Stimulated activated CD8-positive, alpha-beta memory T cell treated with anti-CD3 and anti-CD28 coated beads, Interleukin-4, amount 100 ng/mL, for 4 hours (primary cell): ENCODE measurements at places on chromosomes 2 and 18.

DNA sequence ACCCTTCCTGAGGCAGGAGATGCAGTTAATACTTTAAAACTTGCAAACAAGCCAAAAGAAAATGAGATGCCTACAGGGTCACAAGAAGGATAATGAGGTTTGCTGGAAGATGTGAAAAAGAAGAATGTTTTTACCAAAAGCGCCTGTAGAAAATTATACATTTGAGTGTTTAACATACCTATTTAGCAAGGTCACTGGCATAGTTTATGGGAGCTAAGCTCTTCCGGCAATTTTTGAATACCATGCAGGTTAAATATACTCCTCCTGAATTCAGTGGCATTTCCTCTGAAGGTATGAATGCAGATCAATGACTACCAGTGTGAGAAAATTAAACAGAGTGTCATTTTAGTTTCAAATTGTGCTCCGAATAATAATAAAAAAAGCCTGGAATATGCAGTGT, 21.2 kb upstream of the MAP3K20 start:
- DNase-seq = no peak

DNA sequence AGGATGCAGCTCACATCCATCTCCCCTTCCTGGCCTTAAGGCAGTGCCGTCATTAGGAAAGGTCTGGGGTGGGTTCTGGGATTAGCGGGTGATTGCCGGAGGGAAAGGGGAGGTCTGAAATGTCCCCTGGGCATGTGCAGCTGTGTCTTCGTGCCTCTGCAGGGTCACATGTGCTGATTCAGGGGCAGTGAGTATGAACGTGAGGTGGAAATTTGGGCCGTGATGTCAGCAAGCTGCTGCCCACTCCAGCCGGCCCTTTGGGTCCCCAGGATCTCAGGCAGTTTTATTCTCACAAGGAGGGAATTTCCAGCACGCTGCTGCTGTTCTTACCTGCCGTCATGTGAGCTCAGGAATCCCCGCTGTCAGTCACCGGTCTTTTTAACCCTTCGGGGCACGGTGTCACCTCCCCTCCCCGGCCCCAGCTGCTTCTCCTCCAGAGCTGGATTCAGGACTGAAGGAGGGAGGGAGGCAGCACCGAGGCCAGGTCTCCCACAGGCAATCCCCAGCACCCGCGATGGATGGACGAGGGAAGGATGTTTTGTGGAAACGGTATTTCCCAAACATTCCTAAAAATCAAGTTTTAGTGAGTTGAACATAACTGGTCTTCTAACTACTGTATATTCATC, 23.5 kb downstream of the GPR35 start:
- DNase-seq = no peak

DNA sequence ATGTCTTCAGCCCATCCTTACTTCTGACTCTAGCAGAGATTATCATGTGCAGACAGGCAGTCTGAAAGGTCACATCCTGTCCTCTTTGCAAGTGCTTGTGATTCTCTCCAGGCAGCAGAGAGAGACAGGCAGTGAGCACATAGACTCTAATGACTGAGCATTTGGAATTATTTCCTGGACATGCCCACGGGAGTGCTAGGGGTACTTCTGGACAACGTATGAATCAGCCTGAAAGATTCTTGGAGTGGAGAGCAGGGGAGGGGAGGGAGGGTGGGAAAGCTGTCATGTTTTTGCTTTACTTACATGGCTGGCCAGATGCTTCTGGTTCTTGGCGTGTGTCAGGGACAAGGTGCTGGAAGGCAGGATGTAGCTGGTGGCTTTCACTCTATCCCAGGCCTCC, 150.6 kb downstream of the RIF1 start:
- no peak for DNase-seq

- no peak for DNase-seq
These were observed 53.7 kb upstream of the HDAC4 start for GRCh38 chr2:239454507-239454906.

GRCh38 chr18:37055137-37055802, 226.3 kb downstream of the KIAA1328 start:
- no peak for DNase-seq

- DNase-seq = no peak
These were observed 232.5 kb downstream of the TDRD15 start for GRCh38 chr2:21356086-21356856.

DNA sequence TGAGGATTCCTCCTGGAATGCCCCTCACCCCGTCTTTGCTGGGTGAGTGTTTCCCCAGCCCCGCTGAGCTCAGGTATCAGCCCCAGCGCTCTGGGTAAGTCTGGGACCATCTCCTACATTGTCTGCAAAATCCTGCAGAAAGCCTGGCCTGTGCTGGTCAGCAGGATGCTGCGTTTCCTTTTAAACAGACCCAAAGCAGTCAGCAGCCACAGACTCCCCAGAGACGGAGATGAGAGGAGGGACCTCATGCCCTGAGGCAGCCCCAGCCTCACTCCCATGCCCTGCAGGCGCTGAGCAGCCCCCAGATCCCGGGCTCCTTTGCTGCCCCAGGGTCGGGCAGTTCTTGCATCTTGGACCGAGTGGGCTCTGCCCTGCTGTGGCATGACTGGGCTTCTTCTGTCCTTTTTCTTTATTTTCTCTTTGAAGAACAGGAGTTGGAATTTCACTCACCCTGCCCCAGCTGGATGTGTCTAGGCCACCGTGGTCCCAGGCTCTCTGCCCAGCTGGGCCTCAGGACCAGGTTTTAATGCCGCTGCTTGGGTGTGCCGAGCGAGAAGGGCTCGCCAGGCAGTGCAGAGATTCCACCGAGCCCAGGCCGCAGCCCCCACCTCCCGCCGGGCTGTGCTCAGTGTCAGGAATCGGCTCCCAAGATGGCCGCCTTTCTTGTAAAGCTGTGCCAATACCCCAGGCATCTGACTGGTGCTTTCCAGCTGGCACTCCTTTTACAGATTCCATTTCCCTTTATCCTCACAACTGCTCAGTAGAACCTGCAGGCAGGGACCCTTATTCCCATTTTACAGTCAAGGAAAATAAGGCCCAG, 43.6 kb downstream of the ODC1 start:
- no peak for DNase-seq

DNA sequence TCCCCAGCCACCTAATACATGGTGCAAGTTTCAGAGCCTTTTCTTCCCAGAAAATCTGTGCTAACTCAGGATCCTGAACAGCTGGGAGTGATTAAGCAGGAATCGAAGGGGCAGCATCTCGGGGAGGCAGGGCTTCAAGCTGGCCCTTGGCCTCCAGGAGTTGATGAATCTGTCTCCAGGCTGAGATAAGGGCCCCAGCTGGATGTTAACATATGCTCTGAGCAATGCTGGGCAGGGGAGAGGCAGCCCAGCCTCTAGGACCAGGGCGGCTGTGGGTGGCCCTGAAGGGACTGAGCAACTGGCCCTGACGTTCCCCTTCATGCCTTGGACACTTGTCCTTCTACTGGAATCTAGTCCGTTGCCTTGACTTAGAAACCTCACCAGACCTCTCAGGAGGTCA, 84.1 kb upstream of the EPC2 start:
- DNase-seq = no peak

DNA sequence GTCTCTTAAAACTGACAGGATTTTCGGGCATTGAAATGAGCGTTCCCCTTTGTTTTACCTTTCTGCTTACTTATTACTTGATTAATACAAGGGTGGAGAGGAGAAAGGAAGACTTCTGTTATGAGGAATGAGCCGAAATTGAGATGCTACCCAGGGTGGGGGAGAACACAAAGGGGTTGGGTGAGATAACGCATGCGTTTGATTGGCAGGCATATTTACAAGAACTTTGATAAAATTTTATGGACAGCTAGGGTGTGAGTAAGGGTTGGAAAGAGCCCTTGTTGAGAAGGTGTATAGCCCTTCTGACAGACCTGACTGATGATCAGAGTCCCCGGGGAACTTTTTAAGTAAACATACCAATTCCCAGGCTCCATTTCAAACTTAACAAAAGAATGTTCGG, 1.8 kb downstream of the RNF138 start:
- DNase-seq = no peak

GRCh38 chr2:224165901-224166319, 126.8 kb upstream of the SERPINE2 start:
- DNase-seq = no peak

DNA sequence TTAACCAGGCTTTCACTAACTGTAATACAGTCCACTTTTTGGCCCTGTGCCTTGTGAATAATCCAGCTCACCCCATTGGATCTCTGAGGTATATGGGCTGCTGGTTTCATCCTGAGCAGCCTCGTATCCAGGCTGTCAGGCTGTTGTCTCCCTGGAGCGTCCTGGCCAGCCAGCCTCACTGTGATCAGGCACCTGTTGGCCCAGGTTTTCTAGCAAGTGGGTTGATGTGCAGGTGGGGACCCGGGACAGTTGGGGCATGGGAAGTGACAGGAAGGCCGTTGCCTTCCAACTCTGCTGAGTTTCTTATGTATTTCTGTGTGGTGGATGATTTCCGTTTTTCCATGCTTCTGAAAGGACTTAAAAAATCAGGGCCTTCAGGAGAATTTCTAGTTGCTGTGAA, 132.4 kb downstream of the ACOXL start:
- no peak for DNase-seq

GRCh38 chr18:75161256-75162028, 47.5 kb downstream of the PTGR3 start:
- no peak for DNase-seq

- no peak for DNase-seq
These were observed 36.9 kb upstream of the KLF11 start for GRCh38 chr2:10006236-10007161.

- DNase-seq = no peak
These were observed 83.1 kb downstream of the CDC42EP3 start for GRCh38 chr2:37588316-37588777.

DNA sequence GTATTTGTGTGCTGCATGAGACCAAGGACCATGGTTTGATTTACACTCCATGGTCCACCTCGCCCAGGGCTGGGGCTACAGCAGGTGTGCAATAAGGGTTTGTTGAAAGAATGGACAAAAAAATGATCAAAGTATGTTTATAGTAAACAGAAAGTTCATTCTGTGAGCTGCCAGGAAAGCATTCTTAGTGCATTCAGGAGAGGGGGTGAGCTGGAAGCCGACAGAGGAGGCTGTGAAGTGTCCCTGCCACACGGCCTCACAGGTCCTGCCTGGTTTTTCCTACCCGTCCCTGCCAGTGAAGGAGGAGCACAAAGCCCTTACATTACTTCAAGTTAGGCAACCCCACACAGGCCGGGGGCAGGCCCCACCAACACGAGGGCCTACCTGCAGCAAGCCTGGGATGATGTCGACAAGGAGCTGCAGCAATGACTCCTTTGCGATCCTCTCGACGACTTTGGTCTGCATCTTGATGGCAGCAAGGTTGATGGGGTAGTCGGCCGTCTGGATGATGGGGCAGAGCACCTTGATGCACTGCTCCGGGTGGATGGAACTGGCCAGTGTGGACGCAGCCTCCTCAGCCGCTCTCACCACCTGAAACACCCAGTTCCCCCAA, 63.2 kb upstream of the TFCP2L1 start:
- DNase-seq = no peak

GRCh38 chr2:203077451-203077850, 62.8 kb downstream of the NBEAL1 start:
- no peak for DNase-seq

GRCh38 chr2:215422676-215423075, 13.2 kb downstream of the FN1 start:
- DNase-seq = no peak

DNA sequence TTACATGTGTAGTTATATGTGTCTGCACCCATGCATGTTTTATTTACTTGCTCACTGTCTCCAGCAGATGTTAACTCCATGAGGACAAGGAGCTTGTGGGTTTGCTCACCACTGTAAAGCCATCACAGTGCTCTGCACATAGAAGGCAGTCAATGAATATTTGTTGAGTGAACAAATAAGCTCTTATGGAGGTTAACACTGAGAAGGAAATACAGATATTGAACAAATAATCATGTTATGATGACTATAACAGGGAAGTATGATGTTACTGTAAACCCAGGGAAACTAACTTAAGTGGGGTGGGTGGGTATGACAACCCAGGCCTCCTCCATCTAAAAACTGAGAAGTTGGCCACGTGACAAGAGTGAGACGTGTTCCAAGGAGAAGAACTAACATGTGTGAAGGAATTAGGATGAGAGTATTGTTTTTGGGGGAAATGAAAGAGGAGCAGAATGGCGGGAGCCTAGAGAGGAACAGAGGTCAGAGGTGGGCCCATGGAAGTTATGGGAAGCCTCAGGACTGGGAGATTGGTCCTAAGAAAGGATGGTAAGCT, 6.0 kb upstream of the FAM117B start:
- DNase-seq = no peak

GRCh38 chr2:30820381-30821055, 13.3 kb upstream of the CAPN13 start:
- no peak for DNase-seq

GRCh38 chr2:29053223-29053622, 21.1 kb downstream of the PCARE start:
- DNase-seq = no peak

- no peak for DNase-seq
These were observed 204.9 kb downstream of the EN1 start for GRCh38 chr2:118642501-118642900.

- DNase-seq = no peak
These were observed 80.2 kb downstream of the SLC8A1 start for GRCh38 chr2:40371525-40372282.

DNA sequence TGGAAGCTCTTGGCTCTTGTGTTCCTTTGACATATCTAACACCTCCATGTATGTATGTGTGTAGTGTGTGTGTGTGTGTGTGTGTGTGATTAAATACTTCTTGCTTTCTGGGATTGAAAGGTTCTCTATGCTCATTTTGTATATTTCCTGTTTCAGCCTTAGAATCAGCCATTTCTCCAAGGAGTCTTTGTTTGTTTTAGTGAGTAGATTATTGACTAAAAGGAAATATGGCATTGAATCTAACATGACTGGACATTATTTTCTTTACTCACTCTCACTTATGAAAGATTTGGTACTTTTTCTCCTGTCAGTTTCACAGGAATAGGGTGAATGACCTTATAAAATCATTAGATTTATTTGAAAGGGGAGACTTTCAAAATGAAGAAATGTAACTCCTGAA, 413.8 kb upstream of the SLC14A2 start:
- no peak for DNase-seq

- DNase-seq = no peak
These were observed 43.2 kb downstream of the CYB5A start for GRCh38 chr18:74248595-74248994.

DNA sequence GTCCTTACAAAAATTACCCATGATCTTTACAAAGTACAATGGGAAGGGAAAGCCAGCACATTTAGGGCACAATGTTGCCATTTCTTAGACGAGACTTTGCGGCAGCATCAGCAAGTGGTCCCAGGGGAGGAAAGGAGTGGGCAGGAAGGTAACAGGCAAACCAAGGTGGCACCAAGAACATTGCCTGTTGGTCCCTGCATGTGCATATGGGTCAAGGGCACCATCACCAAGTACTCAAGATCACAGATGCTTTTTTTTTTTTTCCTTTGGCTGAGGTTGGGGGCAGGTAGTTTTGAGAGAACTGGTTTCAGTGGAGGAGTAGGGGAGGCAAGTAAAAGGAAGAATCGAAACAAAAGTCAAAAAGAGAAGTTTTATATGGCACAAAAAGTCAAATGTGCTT, 752 bp upstream of the CYTIP start:
- no peak for DNase-seq

- DNase-seq = no peak
These were observed 361.3 kb downstream of the ZNF521 start for GRCh38 chr18:24990671-24991134.
